ENCODE measurements at places on chromosomes 3 and 15.

DNA sequence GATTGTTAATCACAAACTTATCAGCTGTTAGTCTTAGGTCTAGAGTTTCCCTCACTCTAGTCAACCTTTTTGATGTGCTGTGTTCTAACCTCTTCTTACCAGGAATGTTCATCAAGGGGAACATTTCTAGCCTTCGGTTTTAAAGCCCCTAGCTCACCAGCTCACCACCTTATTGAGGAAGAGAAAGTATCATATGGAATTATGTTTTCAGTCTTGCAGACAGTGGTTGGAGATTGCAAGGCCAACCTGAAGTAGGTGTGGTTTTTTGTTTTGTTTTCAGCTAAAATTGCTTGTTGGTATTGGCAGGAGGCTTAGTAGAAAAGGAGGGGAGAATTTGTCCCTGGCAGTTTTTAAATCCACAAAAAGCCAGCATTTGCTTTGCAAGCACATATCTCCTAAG, 48.4 kb upstream of the CCDC80 start:
- DNase-seq, result no peak

- no peak for DNase-seq
These were observed 296.6 kb downstream of the NR2F2 start for GRCh38 chr15:96627031-96627568.

- DNase-seq, result no peak
These were observed 467 bp downstream of the PIF1 start for GRCh38 chr15:64824929-64825430.

GRCh38 chr3:79297245-79297960, 470.4 kb downstream of the ROBO1 start:
- DNase-seq, result peak; percentile 4

- peak; percentile 20 for DNase-seq
These were observed 417.6 kb upstream of the CDIN1 start for GRCh38 chr15:36161771-36162212.

GRCh38 chr3:16477521-16477920, 36.0 kb downstream of the RFTN1 start:
- no peak for DNase-seq

DNA sequence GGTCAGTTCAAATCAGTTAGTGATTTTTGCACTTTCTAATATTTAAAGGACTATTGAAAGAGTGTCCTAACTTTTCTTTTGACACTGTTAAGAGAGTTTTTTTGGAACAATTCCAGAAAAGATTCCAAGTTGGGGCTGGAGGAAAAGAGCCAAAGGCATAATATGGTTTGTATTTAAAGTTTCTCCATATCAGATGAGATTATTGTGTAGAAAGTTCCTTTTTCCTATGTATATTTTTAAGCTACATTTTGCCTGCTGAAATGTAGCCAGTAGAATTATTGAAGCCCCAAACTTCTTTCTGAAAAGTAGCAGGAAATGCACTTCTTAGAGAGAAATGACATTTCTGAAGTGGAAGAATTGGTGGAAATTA, 136.5 kb upstream of the TSC22D2 start:
- no peak for DNase-seq

- no peak for DNase-seq
These were observed 65.4 kb upstream of the XCR1 start for GRCh38 chr3:46092702-46093080.

DNA sequence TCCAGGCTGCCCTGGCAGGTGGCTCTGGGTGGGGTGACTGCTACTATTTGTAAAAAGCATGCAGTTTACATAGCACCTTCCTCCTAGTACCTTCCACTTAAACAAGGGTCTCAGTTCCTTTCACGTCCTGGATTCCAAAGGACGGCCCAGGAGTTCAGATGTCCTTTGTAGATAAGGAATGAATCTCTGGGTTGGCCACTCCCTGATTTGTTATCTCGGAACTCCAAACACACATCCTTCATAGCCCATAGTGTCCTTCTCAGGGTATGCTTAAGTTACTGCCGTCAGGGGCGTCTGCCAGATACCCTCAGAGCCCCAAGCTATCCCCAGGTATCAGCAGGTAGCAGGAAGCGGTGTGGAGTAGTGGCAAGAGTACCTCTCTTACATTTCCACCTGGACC, 101.1 kb upstream of the PLXNA1 start:
- DNase-seq, result no peak

DNA sequence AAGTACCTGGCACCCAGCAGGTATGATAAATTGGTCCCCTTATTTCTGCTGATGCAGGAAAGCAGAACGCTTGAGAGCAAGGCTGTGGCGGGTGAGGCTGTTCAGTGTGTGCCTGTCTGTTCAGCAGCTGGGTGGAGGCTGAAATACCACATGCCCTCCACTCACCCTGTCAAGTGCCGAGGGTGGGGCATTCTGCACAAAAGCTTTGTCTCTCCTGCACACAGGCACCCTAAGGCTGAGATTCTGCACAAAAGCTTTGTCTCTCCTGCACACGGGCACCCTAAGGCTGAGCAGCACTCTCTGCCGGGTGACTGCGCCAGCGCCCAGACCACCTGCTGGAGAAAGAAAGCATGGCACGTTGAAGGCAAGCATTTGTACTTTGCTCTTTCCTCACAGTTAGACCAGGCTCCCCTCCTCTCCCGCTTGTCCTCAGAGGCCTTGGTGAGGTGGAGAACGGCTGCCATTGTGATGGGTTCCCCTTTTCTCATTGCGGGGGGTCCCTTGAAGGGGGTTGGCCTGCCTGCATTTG, 97.5 kb downstream of the BDH1 start:
- DNase-seq, result peak; percentile 62

GRCh38 chr3:176611703-176612102, 585.6 kb downstream of the TBL1XR1 start:
- DNase-seq, result no peak

- DNase-seq, result no peak
These were observed 732.4 kb upstream of the BCHE start for GRCh38 chr3:166569589-166569988.

DNA sequence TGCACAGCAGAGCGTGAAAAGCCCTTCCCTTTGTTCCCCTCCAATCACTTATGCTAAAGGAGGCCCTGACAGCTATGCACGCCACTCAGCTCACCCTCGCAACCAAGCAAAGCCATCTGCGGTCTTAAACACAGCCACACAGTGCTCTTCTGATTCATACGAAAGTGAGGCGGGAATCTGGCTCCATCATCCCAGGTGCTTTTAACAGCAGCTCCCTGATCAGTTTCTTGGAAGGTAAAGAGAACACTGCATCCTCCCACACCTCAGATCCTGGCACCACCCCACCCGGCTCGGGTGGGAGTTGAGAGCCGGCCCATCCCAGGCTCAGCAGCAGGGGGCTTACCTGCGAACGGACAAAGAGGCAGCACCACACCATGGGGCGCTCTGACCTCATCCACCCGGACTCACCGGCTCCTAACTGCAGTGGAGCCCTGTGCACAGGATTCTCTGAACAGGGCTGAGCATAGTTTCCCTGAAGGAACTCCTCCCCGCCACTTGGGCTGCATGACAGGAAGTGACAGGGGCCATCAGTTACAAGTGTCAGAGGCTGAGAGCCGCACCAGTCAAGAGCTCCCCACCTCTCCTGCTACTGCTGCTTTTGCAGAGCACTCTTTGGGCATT, 114.3 kb upstream of the ARHGEF3 start:
- DNase-seq, result peak; percentile 39

DNA sequence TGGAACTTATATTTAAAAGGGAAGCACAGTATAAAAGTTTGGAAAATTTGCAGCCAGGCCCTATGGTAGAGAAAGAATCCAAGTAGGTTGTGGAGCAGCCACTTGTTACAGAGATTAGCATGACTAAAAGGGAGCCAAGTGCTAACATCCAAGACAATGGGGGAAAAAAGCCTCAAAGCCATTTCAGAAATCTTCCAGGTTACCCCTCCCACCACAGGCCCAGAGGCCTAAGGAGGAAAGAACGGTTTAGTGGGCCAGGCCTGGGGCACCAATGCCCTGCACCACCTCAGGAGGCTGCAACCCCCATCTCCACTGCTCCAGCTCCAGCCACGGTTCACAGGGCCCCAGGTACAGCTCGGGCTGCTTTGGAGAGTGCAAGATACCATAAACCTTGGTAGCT, 69.9 kb downstream of the IGF2BP2 start:
- DNase-seq, result peak; percentile 80

DNA sequence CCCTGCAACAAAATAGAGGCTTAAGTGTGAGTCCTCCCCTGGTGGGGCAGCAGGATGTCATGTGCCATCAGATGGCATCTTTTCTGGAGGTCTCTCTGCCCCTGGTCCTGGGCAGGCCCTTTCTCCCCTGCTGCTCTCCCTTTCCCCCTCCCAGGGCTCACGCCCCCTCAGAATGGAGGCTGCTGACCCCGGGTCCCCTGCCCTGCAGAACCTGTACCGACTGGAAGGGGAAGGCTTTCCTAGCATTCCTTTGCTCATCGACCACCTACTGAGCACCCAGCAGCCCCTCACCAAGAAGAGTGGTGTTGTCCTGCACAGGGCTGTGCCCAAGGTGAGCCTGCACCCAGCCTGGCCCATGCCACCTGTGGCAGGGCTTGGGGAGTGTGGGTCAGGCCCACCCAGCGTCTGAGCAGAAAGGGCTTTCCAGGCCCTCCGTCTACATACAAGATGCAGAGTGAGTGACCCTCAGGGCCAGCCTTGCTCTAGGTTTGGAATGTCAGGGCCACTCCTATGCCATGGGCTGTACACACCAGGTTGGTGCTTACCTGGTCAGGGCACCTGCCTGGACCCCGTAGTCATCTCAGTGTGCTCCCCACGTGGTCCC, 7.1 kb downstream of the FES start:
- no peak for DNase-seq

DNA sequence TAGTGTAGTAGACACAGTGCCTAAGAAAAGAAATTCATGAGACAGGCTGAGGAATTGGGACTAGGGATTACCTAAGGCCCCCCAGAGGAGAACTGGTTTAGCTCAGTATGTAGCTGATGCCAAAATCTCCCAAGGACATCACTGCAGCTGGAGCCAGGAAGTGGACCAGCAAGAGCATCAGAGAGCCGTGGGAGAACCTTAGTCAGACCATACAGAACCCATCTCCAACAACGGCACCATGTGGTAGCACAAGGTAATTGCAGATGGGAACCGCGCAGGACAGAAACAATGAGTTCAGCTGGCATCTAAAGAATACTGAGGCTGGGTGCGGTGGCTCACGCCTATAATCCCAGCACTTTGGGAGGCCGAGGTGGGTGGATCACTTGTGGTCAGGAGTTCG, 81.7 kb downstream of the WNT5A start:
- peak; percentile 92 for DNase-seq

DNA sequence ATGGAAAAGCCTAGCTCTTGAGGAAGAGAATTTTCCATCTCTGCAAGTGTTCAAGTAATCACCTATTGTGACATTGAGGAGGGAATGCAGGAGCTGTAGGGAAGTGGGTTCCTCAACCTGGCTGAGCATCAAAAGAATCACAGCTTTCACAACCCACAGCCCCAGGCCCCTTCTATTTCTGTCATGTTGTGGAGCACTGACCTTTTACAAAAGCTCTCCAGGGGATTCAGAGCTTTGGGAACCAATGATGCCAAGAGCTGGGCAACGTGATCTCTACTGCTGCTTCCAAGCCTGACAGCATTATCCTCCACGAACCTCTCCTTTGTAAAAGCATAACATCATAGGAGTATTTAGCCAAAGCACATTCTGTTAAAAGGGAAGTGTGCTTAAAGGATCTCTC, 231.1 kb downstream of the ADAMTS9 start:
- DNase-seq, result no peak

DNA sequence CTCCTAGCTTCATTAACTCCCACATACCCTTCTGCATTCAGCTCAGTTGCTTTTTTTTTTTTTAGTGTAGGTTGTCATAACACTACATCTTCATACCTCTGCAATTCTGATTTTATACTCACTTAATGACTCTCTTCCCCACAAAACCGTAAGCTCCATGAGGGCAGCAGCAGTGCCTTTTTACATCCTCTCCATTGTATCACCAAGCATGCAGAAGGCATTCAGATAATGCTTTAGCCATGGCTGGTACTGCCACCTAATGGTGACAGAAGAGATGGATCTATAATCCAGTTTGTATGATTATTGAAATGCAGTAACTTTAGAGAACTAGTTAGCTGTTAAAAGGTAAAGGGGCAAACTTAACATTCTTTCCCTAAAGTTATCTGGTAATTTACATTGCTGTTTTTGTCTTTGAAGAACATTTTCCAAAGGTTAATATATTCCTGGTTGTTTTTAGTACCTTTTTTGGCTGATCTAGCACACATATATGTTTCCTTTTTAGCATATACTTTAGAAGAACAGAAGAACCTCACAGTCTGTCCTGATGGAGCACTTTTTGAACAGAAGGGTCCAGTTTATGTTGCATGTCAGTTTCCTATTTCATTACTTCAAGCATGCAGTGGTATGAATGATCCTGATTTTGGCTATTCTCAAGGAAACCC, 36.8 kb downstream of the ATP1B3 start:
- peak; percentile 78 for DNase-seq

- DNase-seq, result no peak
These were observed 14.8 kb upstream of the FOXP1 start for GRCh38 chr3:71598292-71598691.

- no peak for DNase-seq
These were observed 131.2 kb downstream of the RPL22L1 start for GRCh38 chr3:170738766-170739165.

- no peak for DNase-seq
These were observed 97.4 kb upstream of the PLXND1 start for GRCh38 chr3:129703913-129704312.

- DNase-seq, result no peak
These were observed 30.4 kb upstream of the FEZF2 start for GRCh38 chr3:62403765-62404164.

- no peak for DNase-seq
These were observed 268.6 kb upstream of the SLITRK3 start for GRCh38 chr3:165464736-165465135.

DNA sequence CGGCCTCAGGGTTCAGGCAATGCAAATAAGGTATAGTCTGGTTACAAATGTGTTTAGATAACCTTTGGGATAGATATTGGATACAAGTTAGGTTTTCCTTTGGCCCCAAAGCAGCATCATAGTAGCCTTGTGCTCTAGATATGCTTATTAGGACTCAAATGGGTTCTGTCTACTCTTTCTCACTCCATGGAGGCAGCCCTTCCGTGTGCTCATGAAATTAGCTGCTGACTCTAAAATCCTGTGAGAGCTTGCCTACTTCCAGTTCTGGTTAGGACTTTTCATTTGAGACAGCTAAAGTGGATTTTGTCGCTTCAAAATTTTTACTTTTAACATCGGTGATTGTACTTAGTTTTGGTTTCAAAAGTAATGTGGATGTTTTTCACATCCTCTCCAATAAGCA, 1.6 kb downstream of the CDV3 start:
- no peak for DNase-seq

DNA sequence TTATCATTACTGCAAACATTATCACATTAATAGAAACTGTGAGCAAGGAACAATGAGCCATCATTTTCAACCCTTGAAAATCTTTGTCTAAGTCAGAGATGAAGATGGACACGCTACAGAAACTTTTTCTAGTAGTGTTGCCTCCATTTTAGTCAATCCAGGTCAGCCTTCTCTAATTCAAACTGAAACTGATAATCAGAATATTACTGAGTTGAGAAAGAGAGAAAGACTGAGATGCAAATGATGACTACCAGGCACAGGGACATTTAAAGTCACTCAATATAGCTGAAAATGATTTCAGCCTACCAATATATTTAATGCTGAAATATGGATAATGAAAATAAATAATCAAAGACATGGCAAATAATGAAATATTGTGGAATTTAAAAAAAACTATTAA, 261.4 kb downstream of the GBE1 start:
- DNase-seq, result no peak

Data from GM23338 (cell line).